ENCODE measurements at places on chromosomes 7 and 10.

DNA sequence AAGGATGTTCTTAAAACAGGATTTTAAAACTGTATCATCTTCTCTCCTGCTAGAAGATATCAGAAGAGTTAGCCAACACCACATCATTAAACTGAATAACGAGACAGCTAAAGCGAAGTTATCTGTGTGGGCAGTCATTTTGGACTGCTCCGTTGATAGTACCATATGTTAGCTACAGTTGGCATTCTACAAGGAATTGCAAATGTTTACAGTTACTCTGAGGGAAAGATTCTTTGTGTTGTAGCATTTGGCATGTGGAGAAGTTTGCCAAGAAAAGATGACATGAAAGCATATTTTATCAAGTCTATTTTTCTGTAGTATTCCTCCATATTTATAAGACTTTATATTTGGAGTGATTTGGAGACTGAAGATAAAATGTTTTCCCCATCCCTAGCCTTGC is 464.4 kb upstream of the POM121L12 start:
- no peak for DNase-seq

- DNase-seq: no peak
Observed at GRCh38 chr10:112984756-112985155, 34.7 kb downstream of the TCF7L2 start.

GRCh38 chr7:136654406-136654805 is 214.0 kb upstream of the CHRM2 start:
- DNase-seq: no peak

DNA sequence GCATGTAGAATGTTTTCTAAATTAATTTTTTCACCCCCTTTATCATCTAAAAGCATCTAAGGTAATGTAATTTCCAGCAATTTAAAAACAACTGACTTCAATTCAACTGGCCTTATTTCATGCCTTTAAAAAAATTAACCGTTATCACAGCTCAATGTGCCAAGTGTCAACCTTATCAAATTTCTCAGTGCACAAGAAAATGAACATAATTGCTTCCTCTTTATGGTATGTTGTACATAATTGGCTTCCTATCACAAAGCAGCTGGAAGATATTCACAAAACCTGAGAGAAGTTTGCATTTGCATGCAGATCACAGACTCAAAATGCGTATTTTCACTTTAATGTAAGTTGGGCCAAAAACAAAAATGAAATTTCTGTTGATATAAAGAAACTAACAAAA is 966.4 kb downstream of the GRM8 start:
- no peak for DNase-seq

DNA sequence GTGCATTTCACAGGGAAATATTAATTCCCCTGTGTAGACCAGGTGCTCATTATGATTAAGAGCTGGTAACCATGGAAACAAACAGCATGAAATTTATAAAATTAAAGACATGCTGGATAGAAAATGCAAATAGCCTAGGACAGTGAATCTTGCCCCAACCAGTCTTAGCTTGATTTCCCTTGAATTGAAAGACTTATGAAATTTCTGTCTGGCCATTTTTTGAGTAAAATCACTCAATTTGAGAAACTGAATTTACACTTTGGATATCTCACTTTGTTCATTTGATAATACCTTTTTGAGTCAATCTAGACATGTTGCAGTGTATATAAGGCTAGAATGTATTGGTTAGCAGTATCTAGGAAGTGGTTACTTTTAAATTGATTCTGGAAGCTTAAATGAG is 4.4 kb upstream of the SMIM30 start:
- DNase-seq: peak; percentile 29

GRCh38 chr10:11204351-11204942 is 186.8 kb downstream of the CELF2 start:
- no peak for DNase-seq

GRCh38 chr10:21297603-21298383 is 227.7 kb downstream of the SKIDA1 start:
- no peak for DNase-seq

GRCh38 chr7:27771111-27771510 is 31.1 kb downstream of the TAX1BP1 start:
- DNase-seq: no peak

All from spinal cord (tissue), 10 donors.